ENCODE measurements at places on chromosomes 1 and 21.

DNA sequence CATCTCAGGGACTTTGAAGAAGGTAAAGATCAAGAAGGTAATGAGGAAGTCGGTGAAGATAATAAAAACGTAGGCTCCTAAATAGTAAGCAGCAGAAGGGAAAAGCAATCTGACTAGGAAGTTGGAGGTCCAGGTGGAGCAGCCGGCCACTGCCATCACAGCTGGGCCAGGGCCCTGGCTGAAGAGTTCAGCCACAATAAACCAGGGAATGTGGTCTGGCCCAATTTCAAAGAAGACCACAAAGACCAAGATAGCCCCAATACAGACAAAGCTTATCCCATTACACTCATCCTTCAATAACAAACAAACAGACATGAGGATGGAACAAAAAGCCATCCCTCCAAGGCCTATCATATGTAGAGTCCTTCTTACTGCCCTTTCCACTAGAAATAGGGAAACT lies 18.4 kb upstream of the JAK1 start:
- DNase-seq = no peak

DNA sequence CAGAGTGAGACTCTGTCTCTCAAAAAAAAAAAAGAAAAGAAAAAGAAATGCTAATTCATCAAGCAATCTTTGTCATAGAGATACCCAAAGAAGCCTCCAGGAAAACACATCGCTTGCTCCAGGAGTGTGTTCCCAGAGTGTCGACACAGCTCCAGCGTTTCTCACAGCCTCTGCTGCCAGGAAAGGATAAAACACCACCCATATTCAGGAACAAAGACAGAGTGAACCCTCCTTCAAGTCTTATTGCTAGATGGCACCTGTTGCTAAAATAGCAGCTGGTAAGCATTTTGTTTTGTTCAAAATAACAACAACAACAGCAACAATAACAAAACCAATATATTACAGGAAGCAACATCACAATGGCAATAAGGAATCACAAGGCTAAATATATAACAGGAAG lies 3.1 kb downstream of the ILDR2 start:
- no peak for DNase-seq

- no peak for DNase-seq
These were observed 3.3 kb downstream of the RSRP1 start for GRCh38 chr1:25243907-25244306.

- DNase-seq = peak; percentile 46
These were observed 108.9 kb downstream of the CRYAA start for GRCh38 chr21:43277481-43278351.

- no peak for DNase-seq
These were observed 159.9 kb upstream of the AJAP1 start for GRCh38 chr1:4494558-4494957.

GRCh38 chr1:55575571-55576279 lies 360.6 kb upstream of the USP24 start:
- DNase-seq = no peak

Measured in naive thymus-derived CD8-positive, alpha-beta T cell (primary cell).